Hematopoietic multipotent progenitor cell treated with erythropoietin and hydrocortisone succinate and interleukin-3 and kit ligand, for 15 days (in vitro differentiated cells): ENCODE measurements at places on chromosomes 7 and 10.

DNA sequence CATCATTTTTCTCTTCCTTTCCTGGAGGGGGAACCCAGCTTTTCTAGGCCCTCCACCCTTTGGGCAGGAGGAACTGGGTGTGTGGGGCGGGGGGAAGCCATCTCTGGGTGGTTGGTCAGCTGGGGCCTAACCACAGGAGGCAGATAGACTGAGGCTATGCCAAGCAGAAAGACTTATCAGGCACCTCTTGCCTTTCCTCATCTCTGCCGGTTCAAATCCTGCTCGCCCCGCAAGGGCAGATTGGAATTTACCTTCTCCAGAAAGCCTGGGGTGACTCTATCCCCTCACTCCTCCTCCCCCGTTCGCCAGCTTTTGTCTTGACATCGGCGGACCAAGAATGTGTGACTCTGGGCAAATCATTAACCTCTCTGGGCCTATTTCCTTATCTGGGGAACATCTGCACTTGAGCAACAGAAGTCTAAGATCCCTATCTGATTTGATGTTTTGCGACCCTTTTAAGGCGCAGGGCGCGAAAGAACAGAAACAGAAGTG lies 584 bp upstream of the GARS1 start:
- no peak for DNase-seq

GRCh38 chr7:79593866-79594301 lies 140.4 kb upstream of the MAGI2 start:
- DNase-seq, result no peak

DNA sequence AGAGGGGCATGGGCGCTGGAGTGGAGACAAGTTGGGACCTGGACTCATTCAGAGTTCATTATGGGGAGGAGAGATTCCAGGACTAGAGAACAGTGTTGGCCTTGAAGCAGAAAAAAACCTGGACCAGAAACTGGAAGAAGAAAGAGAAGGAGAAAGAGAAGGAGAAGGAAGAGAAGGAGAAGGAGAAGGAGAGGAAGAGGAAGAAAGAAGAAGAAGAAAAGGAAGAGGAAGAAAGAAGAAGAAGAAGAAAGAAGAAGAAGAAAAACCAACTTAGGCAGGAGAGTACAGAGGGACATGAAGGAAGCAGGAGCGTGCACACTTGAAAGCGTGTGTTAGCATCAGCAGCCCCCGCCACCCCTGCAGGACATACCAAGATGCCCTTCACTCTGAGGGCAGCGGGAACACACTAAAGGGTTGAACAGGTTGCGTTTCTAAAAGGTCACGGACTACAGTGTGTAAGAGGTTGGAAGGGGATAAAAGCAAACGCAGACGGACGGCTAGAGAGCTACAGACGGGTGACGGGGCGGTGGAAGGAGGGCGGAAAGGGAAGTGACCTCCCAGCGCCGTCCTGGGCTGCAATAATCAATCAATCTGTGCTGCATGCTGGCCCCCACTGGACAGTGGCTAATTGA lies 95.3 kb downstream of the SEC61G start:
- DNase-seq, result no peak

DNA sequence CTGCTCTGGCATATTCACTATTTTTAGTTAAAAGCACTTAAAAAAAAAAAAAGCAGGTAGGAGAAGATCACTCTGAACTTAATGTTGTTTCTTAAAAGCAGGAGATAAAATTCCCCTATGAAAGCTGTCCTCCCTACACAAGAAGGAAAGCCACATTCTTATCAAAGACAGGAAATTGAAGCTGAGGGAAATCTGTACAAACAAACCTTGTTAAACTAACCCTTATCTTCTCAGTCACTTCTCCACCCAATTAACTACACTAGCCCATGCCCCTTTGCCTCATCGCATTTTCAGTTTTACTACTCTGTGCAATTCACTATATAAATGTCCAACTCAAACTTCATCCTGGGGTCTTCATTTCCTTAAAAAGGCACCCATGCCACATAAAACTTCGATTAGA lies 2.7 kb upstream of the CDCA7L start:
- DNase-seq, result no peak
